ENCODE measurements at places on chromosomes 12 and 14. TPM values are rescaled to one million over a fixed set of nuclear protein-coding genes. Genes with fewer than 3 reads are reported as not detected.
A peak's percentile ranks its signal among the peaks of the same experiment; 100 is the strongest.

DNA sequence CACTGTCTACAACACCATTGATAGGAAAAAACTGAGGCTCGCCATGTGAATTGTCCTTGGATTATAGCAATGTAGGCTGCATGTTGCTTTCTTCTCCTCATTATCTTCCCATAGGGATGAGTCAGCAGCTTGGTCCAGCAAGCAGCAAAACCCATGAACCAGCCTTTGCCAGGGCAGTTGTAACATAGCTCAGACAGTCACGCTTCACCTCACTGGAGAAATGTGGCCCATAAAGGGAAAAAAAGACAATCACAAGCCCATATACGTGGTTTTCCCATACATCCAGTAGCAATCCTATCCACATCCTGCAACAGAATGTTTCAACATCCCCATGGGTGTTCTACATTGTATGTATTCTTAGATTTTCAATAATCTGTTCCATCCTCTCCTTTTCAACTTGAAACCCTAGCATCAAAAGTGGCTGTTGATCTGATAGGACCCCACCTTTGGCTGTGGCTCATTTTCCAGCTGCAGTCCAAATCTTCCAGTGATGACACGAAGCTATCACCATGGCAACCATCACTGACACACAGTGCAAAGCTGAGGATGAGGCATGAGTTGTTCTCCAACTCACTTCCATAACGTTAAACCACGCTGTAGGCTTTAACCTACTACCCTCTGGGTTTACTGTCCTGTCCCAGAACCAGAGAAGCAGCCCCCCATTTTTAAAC, 34.0 kb downstream of the GRIN2B start:
- DNase-seq, result no peak

DNA sequence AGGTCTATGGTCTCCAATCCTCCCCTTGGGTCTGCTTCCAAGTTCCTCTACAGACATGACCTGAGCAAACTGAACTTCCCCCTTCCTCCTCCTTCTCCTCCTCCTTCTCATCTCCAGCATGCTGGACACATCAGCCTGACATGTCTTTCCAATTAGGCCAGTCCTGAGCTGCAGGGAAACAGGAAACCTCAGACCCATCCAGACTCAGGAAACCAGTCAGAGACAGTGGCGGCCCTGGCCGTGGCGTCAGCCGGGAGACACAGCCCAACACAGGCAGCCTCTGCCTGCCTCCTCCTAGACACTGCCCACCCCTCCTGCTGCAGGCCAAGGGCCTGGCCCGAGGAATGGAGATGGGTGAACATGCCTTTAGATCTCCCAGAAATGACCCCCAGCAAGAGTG, 468.8 kb downstream of the BCL11B start:
- no peak for DNase-seq

DNA sequence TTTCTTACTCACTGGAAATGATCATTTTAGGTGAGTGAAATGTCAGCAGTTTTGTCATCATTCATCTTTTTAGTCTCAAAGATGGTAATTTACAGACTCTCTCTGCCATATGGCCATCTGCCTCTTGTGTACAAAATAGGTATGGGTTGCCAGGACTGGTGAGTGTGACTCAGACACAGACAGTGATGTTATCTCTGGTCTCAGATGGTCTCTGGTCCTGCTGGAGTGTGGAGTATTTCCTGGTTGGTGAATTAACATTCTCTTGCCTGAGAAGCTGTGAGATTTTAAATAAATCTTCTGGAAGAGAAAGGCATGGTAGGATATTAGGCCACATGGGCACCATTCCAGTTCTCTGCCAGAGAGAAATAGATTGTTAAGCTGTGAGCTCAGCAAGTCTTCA, 207.0 kb downstream of the ATP23 start:
- no peak for DNase-seq

- DNase-seq, result peak; percentile 63
These were observed 7.7 kb upstream of the LTBP2 start for GRCh38 chr14:74619672-74620131.

- no peak for DNase-seq
These were observed 21.2 kb downstream of the ZBTB42 start for GRCh38 chr14:104821971-104822608.

SRRM4 gene
- not detected for total RNA-seq

DNA sequence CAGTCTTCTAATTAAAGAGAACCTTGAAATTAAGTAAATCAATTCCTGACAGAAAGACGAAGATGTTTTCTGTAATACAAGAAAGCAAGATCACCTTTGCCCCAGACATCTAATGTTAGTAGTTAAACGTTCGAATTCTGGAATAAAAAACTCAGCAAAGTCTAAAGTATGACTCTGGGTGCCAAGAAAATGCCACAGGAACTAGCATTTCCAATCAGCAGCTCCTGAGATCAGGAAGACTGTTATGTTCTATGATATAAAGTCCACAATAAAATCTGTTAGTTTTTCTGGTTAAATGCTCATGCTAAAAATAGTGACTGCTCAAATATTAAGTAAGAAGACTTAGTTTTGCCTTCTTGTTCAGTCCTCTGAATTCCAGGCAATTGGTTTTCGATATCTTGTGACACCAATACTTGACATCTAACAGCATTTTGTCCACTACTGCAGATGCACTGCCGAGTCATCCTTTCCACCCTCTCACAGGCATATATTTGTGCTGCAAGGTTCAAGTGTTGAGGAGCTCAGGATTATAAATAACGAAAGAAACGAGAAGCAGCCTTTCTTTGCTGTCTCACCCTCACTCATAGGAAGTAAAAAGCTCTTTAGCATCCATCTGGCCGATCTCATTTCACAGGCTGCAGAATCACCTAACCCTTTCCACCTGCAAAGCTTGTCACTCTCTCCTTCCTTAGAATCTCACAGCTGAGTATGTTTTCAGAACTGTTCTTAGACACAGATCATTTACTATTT, 32.0 kb downstream of the SSH1 start:
- no peak for DNase-seq

NKX2-1 gene
- not detected for total RNA-seq

GRCh38 chr12:9943240-9943639, 11.1 kb upstream of the CLEC2A start:
- no peak for DNase-seq

- no peak for DNase-seq
These were observed 33.1 kb upstream of the OASL start for GRCh38 chr12:121072147-121072546.

DNA sequence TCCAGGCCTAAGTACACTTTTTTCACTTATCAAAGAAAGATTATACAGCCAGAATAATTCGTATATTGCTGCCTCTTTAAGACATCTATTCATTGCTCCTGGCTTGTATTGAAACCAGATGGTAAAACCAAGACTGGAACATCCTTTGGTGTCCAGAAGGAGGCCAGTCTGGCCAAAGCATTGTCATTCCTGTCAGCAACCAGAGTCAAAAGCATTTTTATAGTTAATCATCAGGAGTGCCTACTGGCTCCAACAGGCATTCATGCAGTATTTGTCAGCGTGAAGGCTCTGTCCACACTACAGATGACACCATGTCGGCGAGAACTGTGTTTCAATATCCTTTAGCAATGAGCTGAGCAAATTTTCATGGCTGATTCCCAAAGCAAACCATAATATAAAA, 118.0 kb upstream of the G2E3 start:
- no peak for DNase-seq

- no peak for DNase-seq
These were observed 120.9 kb downstream of the SINHCAF start for GRCh38 chr12:31205054-31205453.

ZDHHC22 gene
- not detected for total RNA-seq

MDGA2 gene
- total RNA-seq, result not detected

Measured in HepG2 (cell line).